ENCODE measurements at places on chromosomes 12 and 14. TPM values are rescaled to one million over a fixed set of nuclear protein-coding genes. Genes with fewer than 3 reads are reported as not detected.
A peak's percentile ranks its signal among the peaks of the same experiment; 100 is the strongest.

DNA sequence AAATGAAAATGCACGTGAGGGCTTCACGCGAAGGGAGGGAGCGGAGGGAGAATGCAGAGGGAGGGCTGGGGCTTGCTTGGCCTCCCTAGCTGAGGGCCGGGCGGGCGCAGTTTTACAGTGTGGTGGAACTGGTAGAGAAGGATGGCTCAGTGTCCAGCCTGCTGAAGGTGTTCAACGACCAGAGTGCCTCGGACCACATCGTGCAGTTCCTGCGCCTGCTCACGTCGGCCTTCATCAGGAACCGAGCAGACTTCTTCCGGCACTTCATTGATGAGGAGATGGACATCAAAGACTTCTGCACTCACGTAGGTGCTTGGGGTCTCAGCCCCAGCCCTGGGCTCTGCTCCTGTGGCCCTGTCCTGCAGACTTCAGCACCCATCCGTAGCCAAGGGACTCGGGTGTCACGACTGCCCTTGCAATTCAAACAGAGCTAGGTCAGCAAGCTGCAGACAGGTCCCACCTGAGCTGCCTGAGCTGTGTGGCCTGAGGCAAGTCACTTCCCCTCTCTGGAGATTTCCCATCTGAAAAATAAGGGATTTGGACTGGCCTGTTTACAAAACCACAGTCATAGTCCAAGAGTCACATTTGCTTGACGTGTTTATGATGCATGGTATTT lies 18.4 kb downstream of the OTUB2 start:
- no peak overlapping the region for H3K27ac ChIP-seq
- DNase-seq, result peak; percentile 57
- H3K27me3 ChIP-seq, result no peaks in the 10 kb centered on the region

- peaks cover 16% of the 10 kb centered on the region for H3K4me1 ChIP-seq
- peak overlapping the region; percentile 76 for H3K27ac ChIP-seq
- H3K36me3 ChIP-seq, result no peaks in the 10 kb centered on the region
- no peak for DNase-seq
- peak overlapping the region; percentile 50 for H3K4me3 ChIP-seq
Observed at GRCh38 chr12:402029-402389, 565 bp downstream of the CCDC77 start.

The SOX5 gene
- 10.4 TPM for total RNA-seq

- no peaks in the 10 kb centered on the region for H3K27me3 ChIP-seq
- no peak overlapping the region for H3K27ac ChIP-seq
- H3K4me3 ChIP-seq, result no peak overlapping the region
- DNase-seq, result no peak
Observed at GRCh38 chr14:24100197-24100981, 6.3 kb downstream of the PCK2 start.

- H3K36me3 ChIP-seq, result no peaks in the 10 kb centered on the region
- no peak overlapping the region for H3K4me3 ChIP-seq
- no peaks in the 10 kb centered on the region for H3K4me1 ChIP-seq
Observed at GRCh38 chr12:130170611-130171010, 8.3 kb downstream of the FZD10 start.

DNA sequence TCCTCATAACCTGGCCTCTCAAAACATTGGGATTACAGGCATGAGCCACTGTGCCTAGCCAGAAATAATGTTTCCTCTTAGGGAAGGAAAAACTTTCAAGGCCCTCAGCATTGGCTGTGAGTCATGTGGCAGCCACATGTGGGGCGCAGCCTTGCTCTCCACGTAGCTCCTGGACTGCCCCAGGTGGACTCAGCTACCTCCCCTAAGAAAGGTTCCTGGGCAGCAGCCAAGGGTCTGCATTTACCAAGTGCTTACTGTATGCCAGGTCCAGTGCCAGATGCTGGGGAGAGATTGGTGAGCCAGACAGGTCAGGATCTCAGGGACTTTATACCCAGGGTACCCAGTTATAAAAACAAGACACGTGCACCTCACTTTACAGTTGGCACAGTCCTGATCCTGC lies 3.7 kb upstream of the TRPV4 start:
- no peaks in the 10 kb centered on the region for H3K36me3 ChIP-seq
- no peak overlapping the region for H3K27ac ChIP-seq
- no peak for DNase-seq
- H3K27me3 ChIP-seq, result peaks cover 11% of the 10 kb centered on the region

GRCh38 chr14:91983588-91983987 lies 36.1 kb upstream of the FBLN5 start:
- peaks cover 6% of the 10 kb centered on the region for H3K36me3 ChIP-seq
- H3K27me3 ChIP-seq, result no peaks in the 10 kb centered on the region
- DNase-seq, result no peak
- no peaks in the 10 kb centered on the region for H3K4me1 ChIP-seq
- no peak overlapping the region for H3K27ac ChIP-seq

GRCh38 chr12:57012600-57013465 lies 3.5 kb downstream of the TAC3 start:
- no peak overlapping the region for H3K27ac ChIP-seq
- no peaks in the 10 kb centered on the region for H3K36me3 ChIP-seq
- peak; percentile 58 for DNase-seq
- no peaks in the 10 kb centered on the region for H3K27me3 ChIP-seq
- H3K4me3 ChIP-seq, result no peak overlapping the region

The PEX5 gene
- 22.7 TPM for total RNA-seq

- no peak for DNase-seq
- H3K36me3 ChIP-seq, result no peaks in the 10 kb centered on the region
- H3K27ac ChIP-seq, result no peak overlapping the region
- no peaks in the 10 kb centered on the region for H3K4me1 ChIP-seq
- no peaks in the 10 kb centered on the region for H3K27me3 ChIP-seq
Observed at GRCh38 chr12:130601327-130601726, 114.8 kb downstream of the RIMBP2 start.

DNA sequence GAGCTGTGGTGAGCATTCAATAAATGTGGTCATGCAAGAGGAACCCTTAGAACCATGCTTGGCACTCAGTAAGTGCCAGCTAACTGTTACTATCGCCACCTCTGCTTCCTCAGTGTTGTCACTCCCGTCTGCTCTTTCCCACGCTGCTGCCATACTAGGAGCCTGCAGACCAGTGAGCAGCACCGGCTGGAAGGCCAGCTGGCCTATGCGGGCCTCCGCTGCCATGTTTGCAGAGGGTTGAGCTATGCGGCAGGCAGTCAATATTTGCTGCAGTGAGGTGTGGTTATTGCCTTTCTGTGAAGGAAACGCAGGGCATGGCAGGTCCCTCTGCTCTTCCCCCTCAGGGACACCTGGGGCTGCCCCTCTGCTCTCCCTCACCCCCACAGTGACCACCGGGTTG lies 13.0 kb downstream of the KMT5A start:
- peaks cover 31% of the 10 kb centered on the region for H3K4me1 ChIP-seq
- peak overlapping the region; percentile 45 for H3K27ac ChIP-seq
- DNase-seq, result no peak
- H3K4me3 ChIP-seq, result no peak overlapping the region
- H3K27me3 ChIP-seq, result no peaks in the 10 kb centered on the region

The EFS gene
- 12.6 TPM for total RNA-seq

DNA sequence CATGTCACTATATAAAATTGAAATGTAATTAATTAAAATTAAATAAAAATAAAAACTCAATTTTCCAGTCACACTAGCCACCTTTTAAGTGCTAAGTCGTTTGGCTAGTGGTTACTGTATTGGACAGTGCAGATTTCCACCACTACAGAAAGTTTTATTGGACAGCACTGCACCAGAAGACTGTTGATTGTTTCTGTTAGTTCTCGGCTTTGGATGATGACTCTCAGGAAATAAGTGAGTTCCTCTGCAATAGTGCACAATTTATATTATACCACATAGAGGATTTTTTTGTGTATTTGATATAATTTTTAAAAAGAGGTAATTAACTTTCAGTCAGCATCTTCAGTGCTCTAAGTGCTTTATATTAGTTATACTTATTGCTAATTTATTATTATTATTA lies 52.7 kb downstream of the FAR2 start:
- H3K36me3 ChIP-seq, result no peaks in the 10 kb centered on the region
- H3K27ac ChIP-seq, result no peak overlapping the region
- DNase-seq, result no peak
- peaks cover 5% of the 10 kb centered on the region for H3K4me1 ChIP-seq
- no peaks in the 10 kb centered on the region for H3K27me3 ChIP-seq

DNA sequence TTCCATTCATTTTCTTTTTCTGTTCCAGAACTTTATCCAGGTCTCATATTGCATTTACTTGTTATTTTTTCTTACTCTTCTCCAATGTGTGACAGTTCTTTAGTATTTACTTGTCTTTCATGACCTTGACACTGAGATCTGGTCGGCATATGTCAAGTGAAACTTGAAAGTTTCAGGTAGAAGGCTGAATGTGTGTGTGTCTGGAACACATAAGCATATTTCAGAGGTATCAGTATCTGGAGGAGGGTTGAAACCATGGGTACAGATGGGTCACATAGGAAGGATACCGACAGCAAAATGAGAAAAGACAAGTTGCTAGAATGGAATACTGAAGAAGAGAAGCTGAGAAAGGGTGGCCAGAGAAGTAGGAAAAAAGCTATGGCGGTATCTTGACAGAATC lies 22.5 kb upstream of the PTGDR start:
- H3K36me3 ChIP-seq, result no peaks in the 10 kb centered on the region
- no peaks in the 10 kb centered on the region for H3K4me1 ChIP-seq
- DNase-seq, result no peak
- no peaks in the 10 kb centered on the region for H3K27me3 ChIP-seq
- H3K4me3 ChIP-seq, result no peak overlapping the region
